Ascending aorta (tissue), 2 donors: ENCODE measurements at places on chromosomes 11 and 22.

DNA sequence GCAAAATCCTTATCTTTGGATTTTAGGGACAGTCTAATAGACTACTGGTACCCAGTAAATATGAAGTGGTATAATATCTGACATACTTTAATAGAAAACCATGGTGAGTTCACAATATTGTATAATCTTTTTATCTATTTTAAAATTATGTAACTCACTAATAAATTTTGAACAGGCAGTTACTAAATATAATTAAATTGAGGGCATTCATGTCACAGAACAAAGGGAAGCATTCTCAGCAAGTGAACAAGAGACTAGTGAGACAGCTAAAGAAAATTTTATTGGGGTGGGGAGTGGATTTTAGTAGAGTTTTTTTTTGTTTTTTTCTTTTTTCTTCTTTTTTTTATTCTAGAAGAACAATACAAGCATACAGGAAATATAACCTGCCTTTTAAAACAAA is 55.0 kb downstream of the DNAJC24 start:
- no peak for DNase-seq

GRCh38 chr11:119362741-119363080 is 16.2 kb upstream of the MFRP start:
- DNase-seq = no peak

GRCh38 chr11:10192036-10192435 is 102.0 kb downstream of the SBF2 start:
- no peak for DNase-seq

- DNase-seq = no peak
Observed at GRCh38 chr11:5923794-5924193, 18.3 kb upstream of the OR56A3 start.

DNA sequence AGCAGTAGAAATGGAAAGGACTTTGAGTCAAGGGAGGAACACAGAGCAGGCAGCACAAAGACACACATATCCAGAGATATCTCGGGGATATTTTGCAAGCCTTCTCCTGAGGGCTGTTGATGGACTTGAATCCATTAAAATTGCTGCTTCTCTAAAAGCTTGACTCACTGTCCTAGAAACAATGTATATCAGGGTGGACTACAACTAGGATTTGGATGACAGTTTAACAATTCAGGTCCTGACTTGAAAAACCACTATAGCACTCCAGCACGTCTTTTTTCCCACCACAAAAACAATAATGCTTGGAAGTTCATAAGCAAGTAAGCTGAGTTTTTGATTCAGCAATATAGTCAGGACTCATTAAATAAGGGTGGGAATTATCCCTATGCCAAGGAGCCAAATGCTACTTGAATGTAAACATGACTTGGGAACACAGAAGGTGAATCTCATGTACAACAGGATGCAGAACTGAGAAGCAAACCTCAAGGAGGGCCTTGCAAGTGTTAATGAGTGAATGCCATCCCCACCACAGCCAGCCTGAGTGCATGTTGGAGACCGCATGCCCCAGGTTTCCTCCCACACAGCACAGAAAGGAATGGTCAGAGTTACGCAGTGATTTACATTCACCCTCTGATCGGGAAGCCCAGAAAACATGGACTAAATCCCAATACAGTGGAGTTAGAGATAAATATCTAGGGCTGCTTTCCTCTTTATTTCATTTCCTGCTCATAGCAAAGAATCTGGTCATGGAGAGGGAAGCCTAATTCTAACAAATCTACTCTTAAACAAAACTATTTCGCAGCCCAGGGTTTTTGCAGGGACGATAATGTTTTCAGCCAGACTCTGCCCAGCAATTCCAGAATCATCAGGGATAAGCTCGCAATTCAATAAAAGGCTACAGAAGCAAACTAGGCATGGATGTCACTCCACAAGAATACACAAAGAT is 98.4 kb upstream of the OR9G4 start:
- DNase-seq = no peak

GRCh38 chr11:12765428-12765827 is 91.2 kb downstream of the TEAD1 start:
- DNase-seq = no peak

- no peak for DNase-seq
Observed at GRCh38 chr11:46345131-46345597, 2.1 kb upstream of the DGKZ start.

- DNase-seq = no peak
Observed at GRCh38 chr11:130636722-130637464, 188.4 kb downstream of the ADAMTS15 start.

GRCh38 chr11:76135491-76135890 is 70.8 kb downstream of the WNT11 start:
- no peak for DNase-seq

DNA sequence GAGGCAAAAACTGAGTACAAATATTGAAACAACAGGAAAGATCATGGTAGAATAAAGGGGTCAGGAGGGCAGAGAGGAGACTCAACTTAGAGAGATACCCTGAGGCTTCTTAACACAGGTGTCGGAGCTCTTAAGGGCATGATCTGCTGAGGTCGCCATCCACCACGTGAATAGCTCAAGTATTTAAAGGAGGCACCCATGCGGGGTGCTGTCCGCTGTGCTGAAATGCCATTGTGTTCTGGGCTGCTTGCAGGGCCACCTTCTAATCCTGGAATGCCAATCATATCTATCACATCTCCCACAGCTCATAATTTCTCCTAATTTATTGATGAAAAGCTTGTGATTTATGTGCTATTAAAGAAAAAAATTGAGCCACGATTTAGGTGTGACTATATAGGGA is 90.2 kb downstream of the SEZ6L start:
- DNase-seq = no peak

GRCh38 chr22:44884562-44884961 is 125.2 kb downstream of the PHF21B start:
- DNase-seq = peak; percentile 0

DNA sequence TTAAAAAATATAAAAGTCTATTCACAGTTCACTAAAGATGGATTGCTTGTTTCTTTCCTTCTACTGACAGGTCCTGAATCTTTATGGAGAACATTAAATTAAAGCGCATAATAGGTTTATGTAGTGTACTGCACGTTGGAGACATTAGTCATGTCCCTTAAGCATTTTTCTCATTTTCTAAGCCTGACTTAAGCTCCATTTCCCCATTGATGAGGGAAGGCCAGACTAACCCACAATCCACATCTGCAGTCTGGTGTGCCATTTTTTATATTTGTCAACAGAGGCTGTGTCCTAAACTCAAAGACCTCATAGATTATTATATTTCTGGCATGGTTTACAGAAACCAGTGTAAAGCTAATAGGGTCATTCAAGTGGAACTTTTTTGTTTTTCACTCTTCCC is 39.9 kb downstream of the CADM1 start:
- DNase-seq = no peak

DNA sequence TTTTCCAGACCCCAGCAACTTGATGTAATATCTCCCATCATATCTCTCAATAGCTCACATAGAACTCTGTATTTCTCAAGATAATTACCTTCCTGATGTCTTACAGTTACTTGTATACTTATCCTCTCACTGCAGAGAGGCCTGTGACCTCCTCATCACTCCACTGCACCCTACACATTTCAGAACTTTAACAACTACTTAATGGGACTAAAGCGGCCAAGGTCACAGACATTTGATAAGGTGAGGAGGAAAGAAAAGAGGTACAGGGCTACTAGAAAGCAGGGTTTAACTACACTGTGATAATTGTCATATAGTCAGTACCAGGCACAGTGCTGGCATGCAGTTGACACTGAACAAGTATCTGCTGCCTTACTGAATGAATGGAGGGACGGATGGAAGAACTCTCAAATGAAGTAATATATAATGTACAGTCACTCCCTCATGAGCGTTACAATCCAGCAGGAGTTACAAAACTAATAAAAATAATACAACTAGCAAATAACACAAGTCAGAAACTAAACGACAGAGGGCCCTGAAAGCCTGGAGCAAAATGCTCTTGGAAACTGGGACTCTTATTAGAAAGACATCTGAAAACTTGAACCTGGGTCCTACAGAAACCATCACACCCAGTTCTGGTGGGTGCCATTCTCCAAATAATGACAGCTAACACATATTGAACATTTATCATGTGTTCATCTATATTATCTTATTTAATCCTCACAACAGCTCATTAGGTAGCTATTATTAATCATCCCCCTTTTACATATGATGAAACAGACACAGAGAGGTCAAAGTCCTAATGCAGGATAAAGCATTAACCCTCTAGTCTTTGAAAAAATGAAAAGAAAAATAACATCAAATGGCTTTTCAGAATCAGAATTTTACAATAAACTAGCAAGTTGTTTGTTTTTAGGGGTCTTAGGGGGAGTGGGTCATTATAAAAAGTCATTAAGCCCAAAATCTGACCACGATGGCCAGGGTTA is 14.3 kb downstream of the PI4KA start:
- no peak for DNase-seq

GRCh38 chr22:21975273-21975672 is 7.3 kb downstream of the TOP3B start:
- no peak for DNase-seq

DNA sequence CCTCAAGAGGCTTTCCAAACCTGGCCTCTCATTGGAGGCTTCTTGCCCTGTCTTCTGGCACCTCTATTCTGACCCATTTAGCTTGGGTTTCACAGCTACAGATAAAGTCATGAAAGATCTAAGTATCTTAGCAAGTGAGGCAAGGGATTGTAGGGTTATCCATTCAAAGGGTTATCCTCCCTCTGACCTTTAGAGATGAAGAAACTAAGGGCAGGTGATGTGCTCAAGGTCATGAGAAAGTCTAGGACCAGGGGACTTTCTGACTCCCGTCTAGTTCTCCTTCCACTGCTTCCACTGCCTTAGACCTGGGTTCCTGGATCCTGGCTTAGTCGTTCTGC is 7.2 kb downstream of the PHOX2A start:
- DNase-seq = no peak

DNA sequence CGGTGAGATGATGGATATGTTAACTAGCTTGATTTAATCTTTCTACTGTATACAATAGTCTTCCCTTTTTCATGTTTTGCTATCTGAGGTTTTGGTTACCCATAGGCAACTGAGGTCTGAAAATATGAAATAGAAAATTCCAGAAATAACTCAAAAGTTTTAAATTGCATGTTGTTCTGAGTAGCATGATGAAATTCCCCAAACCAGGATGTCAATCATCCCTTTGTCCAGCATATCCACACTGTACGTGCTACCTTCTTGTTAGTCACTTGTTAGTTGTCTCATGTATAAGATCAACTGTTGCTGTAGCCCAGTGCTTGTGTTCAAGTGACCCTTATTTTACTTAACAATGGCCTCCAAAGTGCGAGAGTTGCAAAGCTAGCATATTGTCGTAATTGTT is 21.2 kb upstream of the OR10W1 start:
- DNase-seq = no peak

GRCh38 chr11:3642071-3642951 is 519 bp upstream of the ART5 start:
- peak; percentile 22 for DNase-seq

- DNase-seq = no peak
Observed at GRCh38 chr11:67366961-67367760, 6.2 kb downstream of the CLCF1 start.

GRCh38 chr22:21972293-21972779 is 10.3 kb downstream of the TOP3B start:
- no peak for DNase-seq

DNA sequence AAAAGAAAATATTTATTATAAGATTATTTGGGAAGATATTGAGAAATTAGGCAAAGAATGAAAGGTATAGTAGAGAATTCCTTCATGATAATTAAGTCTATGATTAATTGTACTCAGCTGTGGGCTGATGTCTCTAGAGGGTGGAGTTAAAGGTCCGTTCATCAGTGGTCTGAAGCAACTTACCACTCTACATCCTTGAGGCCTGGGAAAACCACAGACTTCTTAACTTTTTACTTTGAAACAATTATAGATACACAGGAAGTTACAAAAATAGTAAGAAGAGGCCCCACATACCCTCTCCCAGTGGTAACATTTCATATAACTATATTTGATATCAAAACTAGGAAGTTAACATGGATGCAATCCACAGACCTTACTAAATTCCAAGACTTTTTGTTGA is 167.0 kb upstream of the NECTIN1 start:
- no peak for DNase-seq

DNA sequence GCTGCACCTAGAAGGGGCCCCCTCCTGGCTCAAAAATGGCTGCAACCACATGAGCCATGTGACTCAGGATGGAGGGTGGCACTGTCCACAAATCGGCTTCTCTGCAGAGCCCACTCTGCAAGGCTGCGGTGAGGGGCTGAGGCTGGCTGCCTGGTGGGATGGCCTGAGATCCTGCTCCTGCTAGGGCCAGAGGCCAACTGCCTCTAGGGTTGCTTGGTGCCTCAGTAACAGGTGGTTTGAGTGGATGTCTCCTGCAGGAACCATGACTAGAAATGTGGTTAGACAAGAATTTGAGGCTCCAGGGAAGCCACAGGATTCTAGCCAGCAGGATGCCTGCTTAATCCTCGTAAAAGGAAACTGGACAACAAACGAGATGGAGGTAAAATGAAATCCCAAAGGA is 17.1 kb downstream of the PATZ1 start:
- DNase-seq = no peak

- no peak for DNase-seq
Observed at GRCh38 chr11:13681446-13681845, 13.0 kb downstream of the FAR1 start.

DNA sequence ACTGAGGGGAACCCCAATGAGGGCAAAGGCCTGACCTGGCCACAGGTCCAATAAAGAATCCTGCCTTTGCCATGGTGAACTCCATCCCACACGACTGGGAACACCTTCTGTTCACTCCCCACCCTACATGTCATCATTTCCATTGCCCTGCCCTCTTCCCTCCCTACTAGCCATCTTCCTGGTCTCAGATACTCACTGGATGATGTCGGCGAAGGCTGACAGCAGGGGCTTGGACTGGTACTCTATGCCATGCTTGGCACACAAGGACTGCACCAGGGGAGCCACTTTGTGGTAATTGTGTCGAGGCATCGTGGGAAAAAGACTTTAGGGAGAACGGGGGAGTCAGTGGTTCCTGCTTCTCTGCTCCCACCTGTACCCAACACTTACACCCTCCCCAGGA is 9.9 kb downstream of the FEN1 start:
- no peak for DNase-seq

DNA sequence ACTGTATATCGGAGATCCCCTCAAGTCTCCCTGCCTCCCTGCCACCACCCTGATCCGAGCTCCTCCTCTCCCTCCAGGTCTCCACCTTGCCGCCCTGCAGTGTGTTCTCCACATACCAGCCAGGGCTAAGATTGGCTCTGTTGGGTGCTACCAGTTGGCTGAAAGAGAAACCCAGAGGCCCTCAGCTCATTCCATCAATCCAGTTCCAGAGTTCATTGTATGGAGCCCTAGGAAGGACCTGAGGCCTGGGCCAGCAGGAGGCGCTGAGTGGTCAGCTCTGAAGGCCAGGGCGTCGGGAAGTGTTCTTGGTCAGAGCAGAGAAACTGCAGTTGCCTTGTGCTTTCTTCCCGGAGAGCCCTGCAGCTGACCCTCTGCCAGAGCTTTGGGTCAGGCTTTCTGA is 2.2 kb upstream of the TOP3B start:
- no peak for DNase-seq
